ENCODE measurements at places on chromosomes 5 and 9.

DNA sequence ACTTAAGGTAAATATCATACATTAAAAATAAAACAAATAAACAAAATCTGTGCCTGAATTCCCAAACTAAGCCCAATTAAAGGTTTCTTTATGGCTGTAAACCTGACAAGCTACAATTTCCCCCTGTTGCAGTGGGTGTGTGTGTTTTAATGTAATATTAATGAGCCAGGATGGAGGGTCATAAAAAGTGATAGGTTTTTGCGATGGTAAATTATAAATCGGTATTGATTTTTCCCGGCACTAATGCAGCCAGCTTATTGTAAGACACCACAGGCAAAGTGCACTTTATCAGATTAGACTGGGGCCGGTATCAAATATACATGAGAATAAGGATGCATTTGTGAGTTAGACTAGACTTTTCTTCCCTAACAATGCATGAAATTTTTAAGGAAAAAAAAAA is 120.4 kb downstream of the EBF1 start:
- no peak for DNase-seq

DNA sequence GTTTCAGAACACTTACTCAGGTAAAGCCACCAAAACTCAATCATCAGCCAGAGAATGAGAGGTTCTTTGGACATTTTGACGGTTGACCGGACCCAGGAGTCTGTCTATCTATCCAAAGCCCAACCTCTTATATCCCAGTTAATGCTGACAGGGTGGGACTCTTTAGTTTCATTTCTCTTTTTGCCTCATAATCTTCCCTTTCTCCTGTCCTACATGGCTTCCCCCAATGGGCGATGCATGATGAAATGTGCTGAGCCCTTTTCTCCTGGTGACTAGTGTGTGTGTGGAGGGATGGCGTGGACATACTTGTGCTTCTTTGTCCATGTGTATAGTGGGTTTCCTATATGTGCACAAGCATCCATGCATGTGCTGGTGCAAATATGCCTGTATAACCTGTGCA is at the start of gene TIMD4:
TIMD4 (minus strand) TSS at position 102 of the 400 bp plus-strand sequence; CDS start at position 74, 28 bp downstream.
- no peak for DNase-seq

DNA sequence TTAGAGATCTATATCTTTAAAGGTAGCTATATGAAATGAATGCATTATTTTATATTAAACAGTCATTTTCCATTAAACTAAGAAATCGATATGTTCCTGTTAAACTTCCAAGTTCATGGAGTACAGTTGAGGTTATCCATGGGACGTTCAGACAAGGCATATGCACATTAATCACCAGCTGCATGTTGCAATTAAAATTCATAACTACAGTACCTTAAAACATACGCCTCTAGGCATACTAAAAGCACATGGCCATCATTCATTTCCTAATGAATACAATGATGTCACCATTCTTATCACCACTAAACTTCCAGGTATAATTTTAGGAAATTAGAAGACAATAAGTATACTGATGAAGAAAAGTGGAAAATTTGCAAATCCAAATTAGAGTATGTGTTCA is 174.3 kb downstream of the CDH12 start:
- DNase-seq, result no peak

DNA sequence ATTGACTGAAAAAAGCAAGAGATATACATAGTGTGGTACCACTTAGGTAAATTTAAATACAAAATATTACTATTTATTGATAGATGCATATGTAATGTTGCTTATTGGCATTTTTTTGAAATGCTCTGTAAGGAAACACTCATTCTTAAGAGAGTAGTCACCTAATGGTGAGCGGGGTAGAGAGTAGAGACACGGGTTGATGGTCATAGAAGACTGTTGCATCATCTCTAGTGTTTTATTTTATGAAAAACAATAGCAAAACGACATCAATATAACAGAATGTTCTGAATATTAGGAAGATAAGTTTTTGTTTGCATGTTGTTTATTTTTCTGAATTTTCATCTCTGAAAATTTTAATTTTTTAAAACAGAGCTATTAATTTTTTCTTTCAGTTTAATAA is 4.0 kb downstream of the SRP19 start:
- DNase-seq, result no peak

- peak; percentile 95 for DNase-seq
Measured at GRCh38 chr9:93119953-93120845, 13.9 kb downstream of the NINJ1 start.

DNA sequence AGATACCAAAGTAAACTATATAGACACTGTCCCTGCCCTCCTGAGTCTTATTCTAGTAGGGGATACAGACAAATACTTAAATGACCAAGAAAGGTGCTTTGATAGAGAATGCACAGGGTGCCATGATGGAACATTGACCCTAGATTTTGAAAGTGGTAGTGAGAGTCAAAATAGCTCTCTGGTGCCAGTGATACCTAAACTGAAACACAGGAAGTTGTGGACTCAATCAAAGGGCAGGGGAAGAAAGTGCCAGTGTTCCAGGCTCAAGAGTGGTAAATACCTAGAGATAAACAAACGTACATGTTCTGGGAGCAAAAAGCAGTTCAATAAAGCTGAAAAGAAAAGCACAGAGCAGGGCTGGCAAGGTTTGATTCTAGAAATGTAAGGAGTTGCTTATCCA is 267.6 kb downstream of the ISL1 start:
- no peak for DNase-seq

DNA sequence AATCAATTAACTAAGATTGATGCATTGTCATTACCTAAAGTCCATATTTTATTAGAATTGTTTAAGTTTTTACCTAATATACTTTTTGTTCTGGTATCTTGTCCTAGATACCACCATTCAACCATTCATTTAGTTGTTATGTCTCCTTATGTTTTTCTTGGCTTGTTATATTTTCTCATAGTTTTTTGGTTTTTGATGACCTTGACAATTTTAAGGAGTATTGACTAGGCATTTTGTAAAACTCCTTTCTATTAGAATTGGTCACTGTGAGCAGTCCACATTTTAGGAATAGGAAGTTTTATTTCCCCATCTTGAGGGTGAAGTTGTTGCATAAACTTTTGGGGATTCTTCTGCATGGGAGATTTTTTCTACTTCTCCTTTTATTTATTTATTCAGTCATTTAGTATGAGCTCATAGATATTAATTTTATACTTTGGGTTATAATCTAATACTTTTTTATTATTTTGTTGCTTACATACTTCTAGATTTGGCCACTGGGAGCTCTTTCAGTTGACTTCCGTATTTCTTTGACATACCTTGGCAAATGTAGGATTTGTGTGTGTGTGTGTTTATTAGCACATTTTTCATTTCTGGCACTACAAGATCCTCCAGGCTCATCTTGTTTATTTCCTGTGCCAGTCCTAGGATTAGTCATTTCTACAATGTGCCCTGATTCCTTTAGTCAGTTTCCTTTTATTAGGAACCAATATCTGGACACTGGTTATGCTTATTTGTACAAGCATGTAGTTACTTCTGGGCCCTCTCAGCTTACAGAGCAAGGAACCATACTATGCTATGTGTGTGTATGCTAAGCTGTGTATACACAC is 134.9 kb upstream of the CDKN2B start:
- DNase-seq, result no peak

- no peak for DNase-seq
Measured at GRCh38 chr5:100691085-100691484, 155.9 kb downstream of the FAM174A start.

GRCh38 chr9:107938801-107939386 is 449.3 kb upstream of the KLF4 start:
- DNase-seq, result no peak

GRCh38 chr9:107285286-107285685 is 2.2 kb downstream of the RAD23B start:
- DNase-seq, result no peak

DNA sequence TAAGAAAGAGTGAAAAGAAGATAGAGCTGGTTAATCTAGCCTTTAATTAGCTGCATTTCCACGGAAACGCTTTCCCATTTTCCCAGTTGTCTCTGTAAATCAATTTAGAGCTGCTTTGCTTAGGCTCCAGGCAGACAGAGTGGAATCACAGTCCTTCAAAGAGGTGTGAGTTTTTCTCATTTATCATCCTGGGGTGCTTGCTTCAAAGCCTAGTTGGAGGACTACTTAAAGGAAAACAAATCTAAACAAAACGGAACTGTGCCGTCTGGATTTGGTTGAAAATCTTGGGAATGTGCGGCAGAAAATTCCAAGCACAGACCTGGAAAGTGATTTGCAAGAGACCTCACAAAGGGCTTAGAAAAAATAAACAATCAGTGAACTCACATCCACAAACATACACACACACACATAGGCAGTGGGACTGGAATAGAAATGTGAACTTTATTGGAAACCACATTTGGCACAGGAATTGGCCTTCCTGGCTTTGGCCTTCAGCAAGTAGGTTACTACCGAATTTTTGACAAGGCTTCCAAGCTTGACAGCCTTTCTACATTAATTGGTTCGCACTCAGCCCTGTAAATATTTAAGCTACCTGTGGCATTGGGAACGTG is 235.2 kb upstream of the SLC24A2 start:
- DNase-seq, result no peak

- no peak for DNase-seq
Measured at GRCh38 chr5:81817980-81818379, 67.1 kb upstream of the SSBP2 start.

DNA sequence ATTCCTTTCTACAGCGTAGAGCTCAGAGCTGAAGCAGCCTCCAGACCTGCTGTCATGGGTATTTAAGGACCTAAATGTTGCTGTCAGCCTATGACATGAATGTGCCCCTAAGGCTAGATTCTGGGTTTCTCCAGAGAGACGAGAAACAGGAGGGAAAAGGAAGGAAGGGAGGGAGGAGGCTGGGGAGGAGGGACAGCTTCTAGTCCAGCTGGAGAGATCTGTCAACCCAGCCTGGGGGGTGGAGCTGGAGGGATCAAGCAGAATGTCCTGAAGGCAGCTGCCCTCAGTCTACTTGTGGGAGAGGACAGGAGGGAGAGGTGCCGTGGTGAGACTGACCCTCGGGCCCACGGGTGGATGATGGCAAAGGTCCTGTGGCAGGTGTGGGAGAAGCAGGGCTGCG is 1.1 kb upstream of the DBH start:
- no peak for DNase-seq

- DNase-seq, result peak; percentile 92
Measured at GRCh38 chr5:57841676-57842363, 359.2 kb upstream of the ACTBL2 start.

- DNase-seq, result peak; percentile 41
Measured at GRCh38 chr5:178349075-178349511, 116.5 kb upstream of the PHYKPL start.

DNA sequence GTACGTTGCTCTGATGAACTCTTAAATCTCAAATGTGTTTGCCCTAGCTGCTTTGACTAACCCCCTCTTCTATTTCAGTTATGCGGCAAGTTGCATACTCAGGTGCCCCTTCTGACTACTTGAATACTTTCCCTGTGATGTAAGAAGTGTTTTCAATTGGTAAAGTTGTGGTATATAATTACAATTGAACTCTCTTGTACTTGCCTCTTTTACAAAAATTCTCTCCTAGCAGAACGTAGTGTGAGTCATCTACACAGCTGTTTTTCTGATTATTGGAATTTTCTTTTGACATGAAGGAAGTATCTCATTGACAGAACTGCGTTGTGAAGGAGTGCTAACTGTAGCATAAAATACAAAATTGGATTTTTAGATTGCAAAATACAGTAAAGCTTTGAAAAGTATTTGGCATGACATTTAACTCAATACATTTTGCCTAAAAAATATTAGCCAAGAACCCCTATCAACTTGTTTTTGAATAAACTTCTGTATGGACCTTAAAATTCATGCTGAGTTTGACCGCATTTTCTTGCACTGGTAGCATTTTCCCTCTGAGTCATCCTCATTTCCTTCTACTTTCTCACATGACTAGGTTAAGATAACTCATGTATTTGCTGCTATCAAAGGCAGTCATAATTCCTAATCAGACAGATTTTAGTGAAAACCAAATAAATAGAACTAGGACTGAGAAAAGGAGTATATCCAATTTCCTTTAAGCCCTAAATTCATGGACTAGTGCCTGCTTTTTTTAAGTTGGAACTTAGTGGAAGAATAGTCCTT is 6.3 kb downstream of the CRHBP start:
- DNase-seq, result no peak

GRCh38 chr9:112337547-112337946 is 4.1 kb upstream of the PTBP3 start:
- DNase-seq, result no peak

DNA sequence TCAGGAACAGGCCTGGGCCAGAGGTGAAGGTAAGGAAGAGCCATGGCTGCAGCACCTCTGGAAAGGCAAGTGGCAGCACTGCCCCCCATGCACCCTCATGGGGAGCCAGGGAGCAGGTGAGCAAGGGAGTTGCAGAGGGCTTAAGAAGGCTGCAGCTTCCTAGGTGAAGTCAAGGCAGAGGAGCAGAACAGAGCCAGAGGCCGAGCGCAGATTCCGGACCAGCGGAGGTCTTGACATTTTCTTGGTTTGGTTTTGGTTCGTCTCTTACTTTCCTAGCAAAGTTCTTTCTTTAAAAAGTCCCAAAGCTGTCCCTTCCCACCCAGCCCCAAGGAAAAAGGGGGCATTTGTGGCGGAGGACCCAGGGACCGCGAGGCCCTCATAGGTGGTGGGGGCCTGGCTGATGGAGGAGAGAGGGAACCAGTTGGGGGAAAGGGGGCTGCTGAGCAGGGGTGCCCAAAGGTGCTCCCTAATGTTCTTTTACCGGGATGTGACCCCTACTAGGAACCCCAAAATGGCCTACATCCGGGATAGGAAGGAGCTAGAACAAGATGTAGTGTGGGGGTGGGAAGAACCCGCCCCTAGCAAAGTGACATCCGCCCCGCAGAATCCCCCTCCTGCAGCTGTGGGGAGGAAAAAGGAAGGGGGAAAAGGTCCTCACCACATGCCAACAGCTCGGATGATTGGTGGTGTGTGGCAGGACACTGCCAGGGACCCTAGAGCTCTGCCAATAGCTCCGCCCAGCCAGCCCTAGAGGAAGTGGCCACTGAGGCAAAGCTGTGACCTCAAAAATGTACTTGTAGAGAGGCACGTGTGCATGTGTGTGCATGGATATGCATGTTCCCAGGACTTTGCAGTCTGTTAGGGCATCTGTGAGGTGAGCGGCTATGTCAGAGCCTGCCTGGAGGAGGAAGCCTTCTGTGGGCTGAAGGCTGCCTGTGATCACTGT is 914 bp upstream of the CD72 start:
- DNase-seq, result no peak

DNA sequence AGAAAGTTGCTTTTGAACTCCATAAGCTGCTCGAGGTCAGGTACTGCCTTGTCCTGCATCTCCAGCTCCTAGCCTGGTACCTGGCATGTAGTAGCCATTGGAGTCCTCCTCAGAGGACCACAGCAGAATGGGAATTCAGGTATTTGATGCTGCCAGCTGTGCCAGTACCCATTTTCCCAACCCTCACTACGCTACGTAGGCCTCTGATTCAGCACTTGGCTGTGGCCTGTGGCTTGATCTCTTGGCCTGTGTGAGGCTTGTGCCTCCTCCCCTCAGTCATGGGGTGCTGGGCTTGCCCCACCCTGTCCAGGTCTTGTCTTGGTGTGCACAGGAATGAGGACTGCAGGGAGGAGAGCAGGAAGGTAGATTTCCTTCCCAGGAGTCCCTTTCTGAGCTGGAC is 11.8 kb downstream of the OTULIN start:
- peak; percentile 81 for DNase-seq
